WERI-Rb-1 (cell line): ENCODE measurements at places on chromosomes 13 and 19.

DNA sequence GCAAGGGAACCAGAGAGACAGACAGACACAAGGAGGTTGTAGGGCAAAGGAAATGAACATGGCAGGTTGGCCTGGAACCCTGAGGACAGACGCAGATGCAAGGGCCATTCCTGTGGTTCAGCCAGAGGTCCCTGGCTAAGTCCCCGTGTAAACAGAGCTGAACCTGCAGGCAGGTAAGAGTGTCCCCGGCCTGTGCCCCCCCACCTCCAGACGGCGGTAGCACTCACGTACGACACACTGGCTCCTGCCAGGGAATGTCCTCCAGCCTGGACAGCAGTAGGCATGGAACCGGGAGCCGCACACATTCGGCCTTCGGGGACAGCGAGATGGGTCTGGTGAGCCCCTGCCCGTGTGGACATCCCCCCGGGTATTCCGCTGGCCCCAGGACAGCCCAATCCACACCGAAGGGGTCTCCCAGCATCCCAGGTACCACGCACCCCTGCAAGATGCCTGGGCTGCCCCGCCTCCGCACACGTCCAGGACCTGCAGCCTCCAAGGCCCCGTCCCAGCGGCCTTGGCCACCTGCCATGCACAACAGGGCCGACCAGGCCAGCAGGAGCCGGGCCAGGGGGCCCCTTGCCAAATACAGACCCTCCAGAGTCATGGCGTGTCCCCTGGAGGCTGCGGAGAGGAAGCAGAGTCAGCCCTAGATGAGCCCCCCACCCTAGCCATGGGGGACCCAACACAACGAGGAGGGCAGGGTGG lies 2.4 kb downstream of the FBN3 start:
- DNase-seq = no peak

DNA sequence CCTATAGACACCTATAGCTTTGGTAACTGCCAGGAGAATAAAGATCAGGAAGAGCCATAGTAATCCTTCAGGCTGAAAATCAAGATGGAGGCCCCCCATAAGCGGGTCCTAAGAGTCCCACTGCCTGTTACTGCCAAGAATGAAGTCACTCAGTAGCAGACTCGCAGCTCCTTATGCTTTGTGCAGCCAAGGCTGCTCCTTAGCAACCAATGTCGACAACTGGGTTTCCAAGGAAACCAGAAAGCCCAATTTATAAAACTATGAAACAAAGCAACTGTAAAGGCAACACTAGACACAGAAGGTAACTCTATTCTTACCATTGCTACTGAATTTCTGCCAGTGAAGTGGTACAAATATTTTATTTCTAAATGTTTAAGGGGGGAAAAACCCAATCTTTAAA lies 56.5 kb downstream of the DCLK1 start:
- DNase-seq = no peak

DNA sequence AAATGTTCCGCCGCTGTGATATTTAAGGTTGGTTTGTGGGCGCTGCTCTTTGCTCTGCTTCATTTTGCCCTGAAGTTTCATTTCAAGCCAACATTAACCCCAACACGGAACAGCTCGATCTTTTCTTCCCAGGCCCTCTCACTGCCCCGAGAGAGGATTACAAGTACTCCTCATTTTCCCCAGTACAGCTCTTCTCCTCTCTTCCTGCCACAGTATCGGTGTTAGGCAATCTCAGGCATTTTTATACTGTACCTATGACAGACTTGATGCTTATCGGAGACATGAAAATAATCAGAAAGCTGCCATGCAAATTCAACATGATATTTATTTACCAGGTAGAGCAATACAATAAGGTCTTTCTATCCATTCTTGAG lies 1.3 kb upstream of the EDNRB start:
- DNase-seq = no peak

DNA sequence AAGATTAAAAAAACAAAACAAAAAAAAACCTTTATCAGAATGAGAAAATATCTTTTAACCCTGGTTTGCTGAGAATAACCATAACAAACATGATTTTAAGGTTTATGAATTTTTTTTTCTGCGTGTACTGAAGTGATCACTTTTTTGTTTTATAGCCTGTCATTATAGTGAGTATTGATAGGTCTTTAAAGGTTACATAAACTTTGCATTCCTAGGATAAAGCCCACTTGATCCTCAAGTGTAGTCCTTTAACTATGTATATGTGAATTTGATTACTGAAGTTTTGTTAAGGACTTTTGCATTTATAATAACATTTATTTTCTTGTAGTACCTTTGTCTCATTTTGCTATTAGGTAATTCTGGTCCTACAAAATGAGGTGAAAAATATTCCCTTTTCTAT lies 709.8 kb upstream of the PCDH20 start:
- no peak for DNase-seq

- DNase-seq = no peak
Observed at GRCh38 chr19:55578761-55579747, 1.6 kb downstream of the ZNF579 start.

- DNase-seq = no peak
Observed at GRCh38 chr13:21817878-21818277, 147.0 kb downstream of the FGF9 start.

DNA sequence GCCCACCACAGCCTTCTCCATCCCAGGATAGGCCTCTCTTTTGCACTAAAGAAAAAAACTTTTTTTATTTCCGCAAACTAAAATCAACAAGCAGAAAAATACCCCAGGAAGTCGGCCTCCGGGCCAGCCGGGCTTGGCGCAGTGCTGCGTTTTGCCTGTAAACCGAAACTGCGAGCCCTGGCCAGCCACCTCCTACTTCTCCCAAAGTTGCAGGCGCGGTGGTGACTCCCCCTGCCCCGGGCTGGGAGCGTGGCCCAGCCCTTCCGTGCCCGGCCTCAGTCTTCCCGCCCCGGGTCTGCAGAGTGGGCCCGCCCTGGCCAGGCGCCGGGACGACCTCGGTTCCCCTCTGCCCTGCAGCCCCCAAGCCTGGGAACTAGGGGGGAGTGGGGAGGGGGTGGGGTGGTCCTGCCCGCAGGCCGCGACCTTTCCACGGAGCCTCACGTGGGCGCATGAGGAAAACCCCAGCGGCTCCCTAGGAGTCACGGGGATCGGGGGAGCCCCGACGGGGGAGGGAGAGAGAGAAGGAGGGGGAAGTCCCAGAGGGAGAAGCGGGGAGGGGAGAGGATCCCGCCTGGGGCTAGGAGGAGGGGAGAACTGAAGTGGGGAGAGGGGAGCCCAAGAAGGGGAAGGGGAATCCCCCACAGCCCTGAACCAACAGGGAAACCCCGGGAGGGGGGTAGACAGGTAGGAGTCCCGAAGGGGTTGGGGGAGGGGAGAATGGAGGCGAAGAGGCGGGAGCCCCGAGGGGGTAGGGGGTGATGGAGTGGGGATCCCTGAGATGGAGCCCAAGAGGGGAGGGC lies 3.0 kb downstream of the GADD45B start:
- DNase-seq = no peak

GRCh38 chr13:74784959-74785358 lies 650.8 kb upstream of the KLF12 start:
- no peak for DNase-seq

DNA sequence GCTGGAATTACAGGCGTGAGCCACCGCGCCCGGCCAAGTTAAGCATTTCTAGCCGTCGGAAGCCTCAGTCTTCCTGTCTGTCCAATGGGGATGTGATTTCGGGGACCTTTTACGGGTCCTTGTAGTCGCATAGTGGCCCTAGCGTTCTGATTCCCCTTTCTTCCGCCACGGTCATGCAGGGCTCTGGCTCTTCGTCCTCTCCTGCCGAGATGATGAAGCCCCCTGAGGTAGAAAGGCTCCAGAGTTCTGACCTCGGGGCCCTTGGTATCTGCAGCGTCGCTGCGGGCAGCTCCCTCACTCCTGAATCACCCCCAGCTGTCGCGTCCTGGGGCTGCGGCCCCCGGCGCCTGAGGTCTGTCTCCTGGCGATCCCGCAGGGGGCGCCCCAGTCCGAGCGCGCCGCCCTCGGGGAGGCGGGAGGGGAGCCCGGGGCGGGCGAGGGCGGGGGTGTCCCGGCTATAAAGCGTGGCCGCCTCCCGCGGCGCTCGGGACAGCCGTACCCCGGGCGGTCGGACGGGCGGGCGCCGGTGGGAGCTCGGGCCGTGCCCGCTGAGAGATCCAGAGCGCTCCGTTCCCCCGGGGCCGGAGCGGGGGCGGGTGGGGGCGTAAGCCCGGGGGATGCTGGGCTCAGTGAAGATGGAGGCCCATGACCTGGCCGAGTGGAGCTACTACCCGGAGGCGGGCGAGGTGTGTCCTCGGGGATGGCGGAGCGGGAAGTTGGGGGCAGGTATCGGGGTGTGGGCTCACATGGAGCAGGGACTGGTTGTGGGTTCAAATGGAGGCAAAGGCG lies at the start of gene FOXA3:
TSS of gene FOXA3 (plus strand) at position 487 of the 789 bp plus-strand sequence. CDS start at position 618, 131 bp downstream.
- peak; percentile 77 for DNase-seq

GRCh38 chr19:407511-408440 lies 1.2 kb downstream of the C2CD4C start:
- peak; percentile 10 for DNase-seq

- no peak for DNase-seq
Observed at GRCh38 chr13:59086147-59086546, 1077.6 kb downstream of the DIAPH3 start.

GRCh38 chr19:48530066-48530720 lies 18.6 kb upstream of the LMTK3 start:
- DNase-seq = no peak

GRCh38 chr19:34215666-34216038 lies 38.7 kb upstream of the GARRE1 start:
- no peak for DNase-seq

DNA sequence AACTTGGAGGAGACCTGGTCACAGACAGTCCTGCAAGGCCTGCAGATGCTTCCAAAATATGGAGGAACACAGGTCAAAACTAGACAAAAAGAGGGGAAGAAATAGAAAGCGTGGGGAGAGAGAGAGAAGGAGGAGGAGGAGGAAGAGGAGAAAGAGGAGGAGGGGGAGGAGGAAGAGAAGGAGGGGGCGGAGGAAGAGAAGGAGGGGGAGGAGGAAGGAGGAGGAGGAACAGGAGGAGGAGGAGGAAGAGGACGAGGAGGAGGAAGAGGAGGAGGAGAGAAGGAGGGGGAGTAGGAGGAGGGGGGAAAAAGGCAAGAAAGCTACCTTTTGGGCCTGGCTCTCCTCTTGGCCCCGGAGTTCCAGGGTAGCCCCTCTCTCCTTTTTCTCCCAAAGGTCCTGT lies 105.8 kb downstream of the COL4A1 start:
- no peak for DNase-seq

- DNase-seq = peak; percentile 44
Observed at GRCh38 chr19:294946-295686, 3.9 kb upstream of the PLPP2 start.

GRCh38 chr13:48214519-48215121 lies 18.4 kb upstream of the ITM2B start:
- DNase-seq = no peak
